ENCODE measurements at places on chromosomes 16 and 17.
A peak's percentile ranks its signal among the peaks of the same experiment; 100 is the strongest.

DNA sequence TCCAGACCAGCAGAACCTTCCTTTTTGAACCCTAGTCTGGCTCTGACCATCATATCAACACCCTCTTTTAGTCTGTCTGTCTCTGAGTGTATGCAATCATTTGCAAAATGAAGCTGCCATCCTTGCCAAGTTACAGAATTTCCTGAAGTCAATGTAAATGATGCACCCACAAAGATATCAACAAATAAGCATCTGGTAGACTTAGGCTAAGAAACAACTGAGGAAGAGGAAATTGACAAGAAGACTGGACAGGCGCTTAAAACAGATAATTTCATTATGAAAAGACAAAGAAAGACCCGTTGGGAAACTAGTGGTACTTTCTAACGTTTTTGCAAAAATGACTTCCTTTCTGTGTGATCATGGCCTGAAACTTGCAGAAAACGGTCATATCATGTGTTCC lies 24.7 kb upstream of the CIITA start:
- no peak for DNase-seq

DNA sequence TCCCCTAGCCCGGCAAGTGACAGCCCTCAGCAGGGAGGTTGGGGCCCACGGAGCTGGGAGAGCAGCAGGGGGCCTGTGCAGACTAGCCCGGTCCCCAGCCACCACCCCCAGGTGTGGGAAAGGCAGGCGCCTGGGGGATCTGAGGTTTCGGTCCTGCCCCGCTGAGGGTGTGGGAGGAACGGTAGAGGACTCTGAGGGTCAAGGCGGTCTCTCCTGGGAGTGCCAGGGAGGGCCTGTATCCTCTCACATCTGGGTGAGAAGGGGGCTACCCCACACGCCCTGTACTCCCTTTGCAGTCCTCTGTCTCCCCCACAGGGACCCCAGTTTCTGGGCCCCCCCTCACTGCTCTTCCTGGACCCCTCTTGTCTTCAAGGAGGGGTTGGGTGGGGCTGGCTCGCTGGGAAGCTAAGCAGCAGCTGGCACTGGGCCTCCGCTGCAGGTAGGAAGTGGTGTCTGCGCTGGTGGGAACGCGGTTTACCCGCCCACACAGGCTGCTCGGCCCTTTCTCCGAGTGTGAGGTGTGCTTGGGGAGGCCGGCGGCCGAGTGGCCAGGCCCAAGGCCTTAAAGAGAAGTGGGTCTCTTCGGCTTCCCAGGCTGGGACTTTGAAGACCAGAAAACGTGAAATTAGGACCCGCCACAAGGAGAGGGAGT lies 15.4 kb downstream of the CD7 start:
- DNase-seq = no peak

- DNase-seq = peak; percentile 50
Measured at GRCh38 chr17:7307686-7308624, 527 bp downstream of the EIF5A start.

GRCh38 chr17:80704894-80705293 lies 160.3 kb downstream of the RPTOR start:
- DNase-seq = no peak

- no peak for DNase-seq
Measured at GRCh38 chr17:47821031-47821423, 567 bp downstream of the OSBPL7 start.

Data from WTC11 (cell line).